ENCODE measurements at places on chromosomes 6 and 20.
A peak's percentile ranks its signal among the peaks of the same experiment; 100 is the strongest.

DNA sequence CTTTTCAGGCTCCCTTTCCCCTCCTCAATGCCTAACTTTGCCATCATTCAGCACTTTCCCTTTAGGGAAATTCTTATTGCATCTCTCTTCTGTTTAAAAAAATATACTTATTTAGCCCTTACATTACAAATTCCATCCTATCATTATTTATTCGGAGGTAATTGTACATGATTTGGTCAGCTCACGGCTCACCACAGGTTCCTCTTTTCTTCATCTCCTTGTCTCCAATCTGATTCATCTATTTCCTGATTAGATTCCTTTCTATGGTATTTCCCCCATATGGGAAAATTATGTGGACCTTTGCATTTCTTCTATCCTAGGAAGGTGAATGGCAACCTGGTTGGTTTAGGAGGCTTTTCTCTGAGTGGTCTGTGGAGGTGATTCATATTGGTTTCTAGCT is 12.9 kb upstream of the EMILIN3 start:
- no peak for DNase-seq

DNA sequence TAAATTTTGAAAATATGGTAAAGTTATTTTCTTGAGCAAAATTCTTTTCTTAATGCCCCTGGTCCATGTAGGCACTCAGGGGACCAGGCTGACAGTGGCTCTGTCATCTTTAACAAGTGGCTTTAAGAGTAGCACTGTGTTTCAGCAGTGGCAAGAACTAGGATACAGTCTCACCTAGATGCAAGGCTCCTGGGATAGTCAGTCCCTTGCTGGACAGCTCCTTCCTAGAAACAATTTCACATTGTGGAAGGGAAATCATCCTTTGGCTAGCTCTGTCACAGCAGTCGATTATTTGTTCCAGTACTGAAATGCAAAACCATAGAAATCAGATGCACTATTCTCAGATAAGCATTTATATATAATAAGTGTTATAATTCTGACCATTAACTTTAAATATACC is 175.4 kb upstream of the KCNQ5 start:
- no peak for DNase-seq

DNA sequence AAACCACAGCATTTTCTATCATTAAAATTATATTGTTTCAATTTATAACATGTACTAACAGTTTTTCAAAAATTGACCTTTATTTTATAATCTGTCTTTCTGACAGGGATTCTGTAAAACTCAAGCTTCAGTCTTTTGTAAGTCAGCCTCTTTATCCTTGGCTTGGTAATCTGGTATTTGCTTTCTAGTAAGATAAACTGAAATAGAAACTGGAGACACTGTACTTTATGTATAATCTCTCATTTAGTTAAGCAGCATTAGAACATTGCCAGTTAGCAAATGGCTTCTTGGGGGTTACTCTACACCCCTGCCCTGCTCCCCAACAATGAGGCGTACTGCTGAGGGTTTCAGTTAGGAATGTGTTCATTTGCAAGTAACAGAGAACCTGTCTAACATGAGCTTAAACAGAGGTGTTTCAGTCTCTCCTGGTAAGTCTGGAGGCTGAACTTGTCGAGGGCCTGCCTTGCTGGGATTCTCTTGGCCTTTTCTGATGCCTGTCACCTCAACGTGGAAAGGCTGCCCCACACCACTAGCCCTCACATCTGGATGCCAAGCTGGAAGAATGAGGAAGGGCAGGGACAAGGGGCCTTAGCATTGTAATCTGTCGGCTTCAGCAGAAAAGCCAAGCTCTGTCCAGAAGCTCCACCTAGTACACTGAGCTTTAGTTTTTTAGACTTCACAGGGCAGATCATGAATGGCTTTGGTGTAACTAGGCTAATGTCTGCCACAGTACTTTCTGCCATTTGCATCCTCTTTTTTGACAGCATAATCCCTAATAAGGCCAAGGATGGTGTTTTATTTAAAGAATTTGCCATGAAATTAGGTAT is 34.8 kb downstream of the SH3BGRL2 start:
- DNase-seq, result no peak

DNA sequence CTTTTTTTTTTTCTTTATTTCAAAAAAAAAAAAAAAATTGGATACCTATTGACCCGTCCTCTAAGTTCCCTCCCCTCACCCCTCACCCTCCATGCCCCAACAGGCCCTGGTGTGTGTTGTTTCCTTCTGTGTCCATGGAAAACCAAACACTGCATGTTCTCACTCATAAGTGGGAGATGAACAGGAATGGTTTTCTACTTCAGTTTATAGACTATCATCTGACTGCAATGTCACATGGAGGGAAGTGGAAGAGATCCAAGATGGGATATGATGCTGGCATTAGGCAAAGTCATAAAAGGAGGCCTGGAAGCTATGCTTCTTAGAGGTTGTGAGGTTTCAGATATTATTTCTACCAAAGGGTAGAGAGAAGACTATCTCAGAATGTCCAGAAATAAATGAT is 237.5 kb downstream of the MAFB start:
- no peak for DNase-seq

DNA sequence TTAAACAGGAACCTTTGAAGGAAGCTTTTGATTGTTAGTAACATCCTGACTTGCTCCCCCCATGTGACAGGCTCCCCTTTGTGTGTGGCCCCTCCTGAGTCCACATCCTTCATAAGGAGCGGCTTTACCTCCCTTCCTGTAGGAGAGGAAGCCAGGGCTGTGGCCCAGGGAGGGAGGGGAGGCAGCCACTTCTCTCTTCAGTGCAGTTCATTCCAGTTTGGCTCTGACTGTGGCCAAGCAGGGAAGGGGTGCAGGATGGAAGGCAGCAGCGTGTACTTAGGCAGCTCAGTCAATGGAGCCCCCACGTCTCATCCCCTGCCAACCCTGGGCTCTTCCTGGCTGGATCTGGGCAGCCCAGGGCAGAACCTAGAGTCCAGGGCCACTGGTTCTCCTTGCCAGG is 295.2 kb downstream of the QKI start:
- no peak for DNase-seq

DNA sequence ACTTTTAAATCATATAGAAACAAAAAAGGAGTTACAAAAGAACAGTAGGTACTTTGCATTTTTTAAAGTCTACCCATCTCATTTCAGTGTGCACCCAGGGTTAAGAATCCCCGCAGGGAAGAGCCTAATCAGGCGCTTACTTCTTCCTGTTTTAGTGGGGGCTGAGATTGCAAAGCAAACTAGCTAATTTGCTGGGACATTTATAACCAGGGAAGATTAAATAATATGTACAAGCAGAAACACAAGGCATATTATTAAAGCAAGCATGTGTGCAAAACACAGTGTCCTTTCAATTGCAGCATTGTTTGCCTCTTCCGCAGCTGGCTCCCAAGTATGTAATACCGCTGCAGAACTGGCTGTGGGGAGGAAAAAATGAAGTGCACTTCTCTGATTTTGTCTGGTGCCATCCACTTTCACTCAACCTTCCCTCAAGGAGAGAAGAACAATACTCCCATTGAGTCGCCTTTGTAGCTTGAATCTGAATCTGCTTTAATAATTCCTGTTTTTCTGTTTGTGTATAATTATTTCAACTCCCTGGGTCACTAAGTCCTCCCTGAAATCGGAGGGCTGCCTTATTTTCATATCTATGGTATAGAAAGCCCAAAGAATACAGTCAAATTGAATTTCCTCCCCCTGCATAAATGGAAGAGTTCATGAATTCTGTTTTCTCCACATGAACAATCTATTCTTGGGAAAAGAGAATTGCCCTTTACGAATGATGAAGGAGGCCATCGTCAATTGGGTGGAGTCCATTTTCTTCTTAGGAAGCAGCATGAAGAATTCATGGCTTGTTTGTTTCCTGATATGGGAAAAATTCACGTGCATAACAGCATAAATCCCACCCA is 23.3 kb upstream of the BCAS1 start:
- DNase-seq, result no peak

DNA sequence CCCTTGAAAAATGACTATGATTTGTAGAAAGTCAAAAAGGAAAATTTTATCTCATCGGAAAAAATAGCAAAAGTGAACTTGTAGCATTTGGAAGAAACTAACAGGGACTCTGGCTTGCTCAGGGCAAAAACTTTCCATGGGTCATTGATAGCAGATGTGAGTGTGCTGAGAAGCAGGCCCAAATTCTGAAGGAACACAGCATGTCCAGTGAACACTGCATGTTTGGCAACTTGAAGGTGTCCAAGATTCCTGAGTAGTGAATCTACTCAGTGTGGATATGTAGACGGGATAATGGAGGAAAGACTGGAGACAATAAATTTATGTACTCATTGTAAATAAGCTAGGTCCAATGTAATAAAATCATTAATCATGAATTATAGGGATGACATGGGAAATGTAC is 8.2 kb downstream of the SLC17A2 start:
- DNase-seq, result no peak

DNA sequence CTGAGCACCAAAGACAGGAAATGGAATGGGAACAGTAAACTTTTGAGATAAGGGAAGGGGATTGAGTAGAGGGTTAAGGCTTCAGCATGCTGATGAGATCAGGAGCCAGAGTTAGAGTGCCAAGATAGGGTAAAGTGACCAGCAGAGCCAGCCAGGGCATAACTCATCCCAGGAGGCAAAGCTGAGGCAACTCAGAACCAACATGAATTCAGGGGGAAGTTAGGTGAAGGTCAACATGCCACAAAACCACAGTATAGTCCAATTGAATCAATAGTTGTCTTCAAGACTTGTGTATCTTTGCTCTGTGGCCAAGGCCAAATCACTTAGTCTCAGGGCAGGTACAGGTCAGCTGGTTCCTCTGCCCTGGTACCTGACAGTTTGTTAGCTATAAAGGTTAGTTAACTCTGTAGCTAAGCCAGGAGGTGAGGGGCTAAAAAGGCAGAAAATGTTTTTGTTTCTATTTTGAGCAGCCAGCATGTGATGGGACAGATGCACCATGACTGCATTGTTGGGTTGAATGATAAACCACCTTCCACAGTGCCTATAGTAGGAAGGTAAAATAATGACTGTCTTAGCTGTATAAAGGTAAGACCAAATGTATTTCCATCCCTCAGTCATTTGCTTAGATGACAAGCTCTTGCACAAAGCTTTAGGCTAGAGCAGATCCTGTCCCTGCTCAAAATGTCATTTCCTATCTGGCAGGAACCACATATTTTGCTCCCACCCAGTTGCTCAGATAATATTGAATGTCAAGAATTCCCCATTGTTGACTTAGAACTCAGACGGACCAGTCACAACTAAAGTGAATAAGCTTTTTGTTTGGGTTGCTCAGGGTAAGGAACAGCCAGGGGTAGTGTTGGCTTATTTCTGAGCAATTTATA is 15.8 kb downstream of the RNF8 start:
- no peak for DNase-seq

DNA sequence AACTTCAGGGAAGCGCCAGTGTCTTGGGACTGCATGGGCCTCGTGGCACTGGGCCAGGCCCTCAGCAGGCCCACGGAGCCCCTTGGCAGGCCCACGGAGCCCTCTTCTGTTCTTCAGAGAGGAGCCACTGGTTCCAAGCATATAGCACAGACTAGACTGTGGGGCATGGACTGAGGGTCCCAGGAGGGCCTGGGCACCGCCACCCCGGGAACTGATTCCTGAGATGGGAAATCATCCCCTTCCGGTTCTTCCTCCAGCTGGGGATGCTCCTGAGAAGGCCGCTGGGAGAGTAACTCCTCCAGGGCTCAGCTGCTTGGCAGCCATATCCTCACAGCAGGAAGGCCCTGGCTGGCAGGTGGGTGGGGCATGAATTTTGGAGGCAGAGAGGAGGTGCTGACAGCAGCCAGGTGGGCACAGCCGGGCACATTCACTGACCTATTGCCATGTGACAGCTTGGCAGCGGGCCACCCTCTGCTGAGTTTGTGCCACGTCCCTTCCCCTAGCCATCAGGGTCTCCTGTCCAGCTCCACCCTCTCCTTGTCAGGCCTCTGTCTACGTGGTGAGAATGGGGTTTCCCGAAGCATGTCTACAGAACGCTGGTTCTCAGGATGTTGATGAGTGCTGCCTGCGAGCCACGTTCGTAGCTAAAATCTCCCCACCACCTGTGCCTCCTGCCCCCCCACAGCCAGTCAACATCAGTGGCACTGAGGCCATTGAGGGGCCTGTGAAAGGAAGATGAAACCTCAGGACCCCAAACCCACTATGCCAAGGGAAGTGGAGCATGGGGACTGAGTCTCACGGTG is 152.1 kb downstream of the TAF4 start:
- no peak for DNase-seq

GRCh38 chr6:14622909-14623505 is 505.4 kb downstream of the CD83 start:
- DNase-seq, result no peak

GRCh38 chr20:59121714-59122565 is 41.7 kb upstream of the ZNF831 start:
- no peak for DNase-seq

DNA sequence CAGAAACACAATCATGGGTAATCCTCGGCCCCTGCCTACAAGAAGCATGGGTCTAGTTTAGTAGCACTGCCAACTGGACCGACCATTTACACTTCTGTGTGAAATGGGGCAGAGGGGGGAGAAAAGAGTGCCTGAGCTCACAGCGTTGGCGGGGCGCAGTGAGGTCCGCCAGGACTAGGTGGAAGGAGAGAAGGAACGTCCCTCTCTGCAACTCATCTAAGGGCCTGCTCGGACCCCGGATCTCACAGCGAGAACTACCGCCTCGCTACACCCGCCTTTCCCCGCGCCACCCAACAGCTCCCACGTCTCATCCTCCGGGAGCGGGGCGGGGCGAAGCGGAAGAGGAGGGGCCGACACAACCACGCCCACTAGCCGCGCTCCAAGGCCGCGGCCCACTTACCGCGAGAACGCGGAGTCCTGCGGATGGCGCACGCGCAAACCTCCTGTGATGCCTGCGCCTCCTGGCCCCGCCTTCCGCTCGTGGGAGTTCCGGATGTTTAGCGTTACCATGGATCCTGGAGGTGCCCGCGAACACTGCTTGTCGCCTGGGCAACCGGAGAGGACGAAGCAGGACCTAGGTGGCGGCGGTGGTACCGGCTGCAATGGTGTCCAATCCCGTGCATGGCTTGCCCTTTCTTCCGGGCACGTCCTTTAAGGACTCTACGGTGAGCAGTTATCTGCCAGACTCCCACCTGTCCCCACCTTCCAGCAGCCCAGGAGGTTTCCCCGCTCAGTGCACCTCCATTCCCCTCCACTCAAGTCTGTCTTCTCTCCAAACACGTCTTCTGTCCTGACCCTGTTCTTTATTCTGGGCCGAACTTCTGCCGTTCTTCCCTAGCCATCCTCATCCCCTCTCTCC is at the start of gene EFHC1:
TSS of gene EFHC1 (plus strand) at position 534 of the 859 bp plus-strand sequence. CDS start at position 603, 69 bp downstream.
- DNase-seq, result peak; percentile 99

GRCh38 chr20:62830821-62831220 is 14.0 kb downstream of the COL9A3 start:
- DNase-seq, result no peak

GRCh38 chr6:155313602-155314091 is 637 bp downstream of the TFB1M start:
- DNase-seq, result no peak

GRCh38 chr6:127458817-127459216 is 372 bp downstream of the KIAA0408 start:
- peak; percentile 57 for DNase-seq

DNA sequence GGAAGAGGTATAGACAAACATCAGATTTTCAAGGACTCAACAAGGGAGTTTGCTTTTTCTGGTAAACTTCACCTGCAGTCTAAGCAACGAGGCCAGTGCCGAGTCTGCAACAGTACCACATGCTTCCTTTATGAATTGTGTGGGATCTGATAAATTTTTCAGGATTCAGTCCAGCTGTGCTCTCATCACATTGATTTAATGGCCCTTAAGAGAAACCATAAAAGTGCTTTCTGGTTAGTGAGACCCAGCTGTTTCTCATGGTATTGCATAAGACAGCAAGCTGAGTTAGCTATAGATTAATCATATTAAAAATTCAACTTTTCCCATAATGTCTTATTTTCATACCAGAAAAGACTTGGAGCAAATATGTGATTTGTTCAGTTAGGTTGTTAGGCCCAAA is 291.4 kb downstream of the CENPW start:
- no peak for DNase-seq
